ENCODE measurements at places on chromosomes 12 and 14.

DNA sequence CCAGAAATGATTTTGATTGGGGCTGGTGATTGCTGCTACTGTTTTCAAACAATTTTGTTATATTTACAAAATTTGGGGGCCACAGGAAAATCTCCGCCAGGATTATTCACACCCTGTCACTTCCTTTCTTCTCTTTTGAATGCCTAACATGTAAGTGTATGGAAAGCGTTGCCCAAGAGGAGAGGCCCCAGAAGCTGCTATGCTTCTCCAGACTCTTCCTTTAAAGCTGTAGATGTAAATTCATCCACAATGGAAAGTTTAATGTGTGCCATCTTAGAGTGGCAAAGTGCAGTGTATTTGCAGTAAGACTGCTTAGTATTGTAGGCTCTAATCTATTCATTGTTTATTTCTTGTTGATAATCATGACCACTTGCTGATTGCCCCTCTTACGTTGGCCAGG is 136.7 kb upstream of the LRIG3 start:
- DNase-seq = no peak

DNA sequence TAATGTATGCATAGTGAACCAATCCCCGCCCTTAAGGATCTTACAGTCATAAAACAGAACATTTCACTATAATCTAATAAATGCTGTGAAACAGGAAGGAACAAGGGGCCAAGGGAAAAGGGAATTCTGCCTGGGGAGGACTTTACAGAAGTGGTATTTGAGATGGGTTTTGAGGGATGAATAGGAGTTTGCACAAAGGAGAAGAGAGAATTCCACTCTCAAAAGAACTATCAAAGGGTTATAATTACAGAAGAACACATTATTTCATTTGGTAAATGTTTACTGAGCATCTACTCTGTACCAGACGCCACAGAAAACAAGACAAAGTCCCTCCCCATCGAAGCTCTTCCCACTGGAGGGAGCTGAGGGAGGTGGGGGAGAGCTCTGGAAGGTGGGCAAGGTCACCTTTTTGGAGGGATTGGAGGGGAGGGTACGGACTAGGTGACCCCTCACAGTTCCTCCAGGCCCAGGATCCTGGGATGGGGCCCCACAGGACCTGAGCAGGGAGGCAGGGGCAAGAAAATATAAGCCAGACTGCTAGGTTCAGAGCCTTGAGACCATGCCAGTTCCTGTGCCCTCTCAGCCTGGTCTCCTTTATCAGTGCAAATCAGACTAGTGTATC is 24.5 kb downstream of the PHETA1 start:
- DNase-seq = no peak

DNA sequence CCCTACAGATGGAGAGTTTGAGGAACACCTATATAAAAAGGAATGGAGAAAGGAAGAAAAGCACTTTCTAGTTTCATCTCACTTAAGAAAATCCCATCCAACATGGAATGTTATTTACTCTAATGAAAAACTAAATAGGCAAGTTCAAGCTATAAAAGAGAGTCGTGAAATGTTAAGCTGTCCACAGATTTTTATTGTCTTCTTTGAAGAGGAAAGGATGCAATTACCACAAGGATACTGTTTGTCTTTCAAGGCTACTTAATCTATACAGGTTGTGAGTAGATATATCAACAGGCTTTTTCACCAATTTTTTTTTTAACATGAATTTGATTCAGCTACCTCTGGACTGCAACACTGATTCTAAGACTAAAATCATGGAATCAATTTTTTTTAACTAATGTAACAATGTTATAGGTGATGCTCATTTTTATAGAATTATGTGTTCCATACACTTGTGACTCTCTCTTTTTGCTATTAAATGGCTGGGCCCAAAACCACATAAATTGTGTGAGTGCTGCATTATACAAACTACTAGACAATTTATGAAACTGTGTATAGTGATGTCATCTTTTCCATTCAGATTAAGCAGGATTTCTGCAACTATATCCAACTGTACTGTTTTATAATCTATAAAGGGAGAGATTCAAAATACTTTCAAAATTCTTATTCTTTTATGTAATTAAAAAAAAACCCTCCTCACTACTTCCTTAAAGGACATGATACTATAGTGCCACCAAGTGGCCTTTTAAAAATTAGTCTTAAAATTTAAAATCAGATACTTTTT is 26.8 kb upstream of the BMAL2 start:
- DNase-seq = no peak

GRCh38 chr12:27975222-27976136 is 2.9 kb upstream of the PTHLH start:
- no peak for DNase-seq

DNA sequence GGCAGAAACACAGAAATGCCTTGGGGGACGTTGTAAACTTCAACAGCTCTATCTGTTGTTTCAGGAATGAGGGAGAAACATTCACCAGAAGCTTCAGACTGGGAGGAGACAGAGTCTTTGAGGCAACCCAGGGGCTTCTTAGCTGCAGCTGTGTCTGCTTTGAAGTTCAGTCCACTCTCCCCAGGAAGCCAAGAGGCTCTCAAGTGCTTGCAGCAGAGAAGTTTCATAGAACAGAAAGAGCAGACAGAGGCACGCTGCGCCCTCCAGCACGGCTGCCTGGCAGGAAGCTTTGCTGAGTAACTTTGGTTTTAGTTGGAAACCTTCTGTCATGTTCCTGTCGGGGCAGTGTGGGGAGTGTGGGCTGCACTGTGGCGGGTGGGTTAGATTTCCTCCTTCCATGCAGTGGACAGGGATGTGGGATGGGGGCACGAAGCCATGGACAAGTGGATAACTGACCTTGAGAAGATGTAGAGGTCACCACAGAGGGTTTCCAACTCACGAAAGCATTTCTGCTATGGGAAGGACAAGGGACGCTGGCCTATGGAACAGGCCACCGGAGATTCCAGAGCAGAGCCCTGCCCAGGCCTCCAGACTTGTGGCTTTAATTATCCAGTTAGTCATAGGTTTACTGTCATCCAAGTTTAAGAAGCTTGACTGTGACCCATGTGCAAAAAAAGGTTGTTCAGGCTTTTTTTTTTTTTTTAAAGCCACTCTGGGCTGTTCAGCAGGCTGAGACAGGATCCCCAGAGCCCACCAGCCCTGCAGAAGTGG is 107.7 kb downstream of the ARF6 start:
- DNase-seq = peak; percentile 84

GRCh38 chr12:113108308-113108707 is 27.3 kb downstream of the RASAL1 start:
- no peak for DNase-seq

Data from GM04504 (cell line).